ENCODE measurements at places on chromosomes 4 and X.
A peak's percentile ranks its signal among the peaks of the same experiment; 100 is the strongest.

- DNase-seq = no peak
These were observed 369.6 kb upstream of the SLC7A11 start for GRCh38 chr4:138611721-138612120.

GRCh38 chr4:1250527-1250812, 1.5 kb upstream of the CTBP1 start:
- DNase-seq = no peak

DNA sequence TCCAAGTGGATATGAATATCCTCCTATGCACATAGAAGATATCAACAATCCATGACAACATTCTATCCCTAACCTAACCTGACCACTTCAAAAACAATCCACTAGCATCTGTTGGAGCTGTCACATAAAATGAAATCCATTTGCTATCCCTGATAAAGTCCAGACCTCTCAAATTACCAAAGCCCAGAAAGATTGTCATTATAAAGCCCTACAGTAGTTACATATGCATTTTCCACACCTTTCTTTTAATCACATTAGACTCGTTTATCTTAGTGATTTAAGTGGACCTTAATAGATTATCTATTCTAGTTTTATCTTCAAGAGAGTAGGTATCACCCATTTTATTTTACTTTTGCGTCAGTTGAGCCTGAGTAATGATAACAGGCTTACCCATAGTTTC, 30.6 kb downstream of the LDB2 start:
- no peak for DNase-seq

- DNase-seq = no peak
These were observed 5.1 kb downstream of the GRIPAP1 start for GRCh38 chrX:48996969-48997368.

- no peak for DNase-seq
These were observed 2.0 kb upstream of the GPR34 start for GRCh38 chrX:41686788-41687187.

- no peak for DNase-seq
These were observed 228.0 kb downstream of the RASL11B start for GRCh38 chr4:53089936-53090729.

- DNase-seq = no peak
These were observed 1.2 kb downstream of the POU3F4 start for GRCh38 chrX:83509254-83509801.

DNA sequence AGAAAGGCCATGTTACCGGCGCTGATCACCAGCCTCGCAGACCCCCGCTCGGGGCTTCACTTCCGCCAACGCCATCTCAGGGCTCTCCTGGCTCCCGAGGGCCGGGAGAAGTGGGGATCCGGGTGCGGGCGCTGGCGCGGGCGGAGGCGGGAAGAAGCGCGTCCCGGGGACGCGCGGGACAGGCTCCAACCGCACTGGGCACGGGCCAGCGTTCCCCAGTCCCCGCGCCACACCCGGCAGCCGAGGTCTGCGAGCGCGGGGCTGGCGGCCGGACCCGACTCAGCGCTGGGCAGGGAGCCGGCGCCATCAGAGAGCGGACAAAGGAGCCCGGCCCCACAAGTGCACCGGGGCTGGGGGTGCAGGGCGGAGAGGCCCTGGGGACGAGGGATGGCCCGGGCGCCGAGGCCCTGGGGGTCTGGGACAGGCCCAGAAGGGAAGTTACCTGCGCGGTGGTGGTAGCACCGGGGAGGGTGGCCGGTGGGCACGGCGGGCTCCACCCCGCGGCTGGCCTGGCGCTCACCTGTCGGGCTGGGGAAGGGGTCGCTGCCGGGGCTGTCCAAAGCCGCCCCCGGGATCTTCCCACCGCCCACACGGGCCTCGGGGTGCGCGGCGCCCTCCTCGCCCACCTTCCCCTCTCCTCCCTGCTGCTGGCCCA, 449 bp downstream of the CTPS2 start:
- peak; percentile 39 for DNase-seq

DNA sequence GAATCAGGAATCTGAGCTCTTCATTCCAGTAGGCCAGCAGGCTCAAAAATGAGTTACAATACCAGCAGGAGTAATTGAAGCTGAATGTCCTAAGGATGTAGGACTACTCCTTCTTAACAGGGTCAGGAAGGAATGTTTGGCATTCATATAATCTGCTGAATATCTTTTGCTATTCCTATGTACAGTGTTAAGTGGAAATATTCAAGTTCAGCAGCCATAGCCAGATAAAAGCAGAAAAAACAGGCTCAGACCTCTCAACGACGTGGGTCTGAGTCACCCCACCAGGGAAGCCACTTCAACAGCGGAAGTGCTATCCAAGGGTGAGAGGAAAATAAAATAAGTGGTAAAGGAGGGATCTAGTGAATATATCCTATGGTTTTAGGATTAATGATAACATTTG, 577.0 kb downstream of the SPOCK3 start:
- DNase-seq = no peak

DNA sequence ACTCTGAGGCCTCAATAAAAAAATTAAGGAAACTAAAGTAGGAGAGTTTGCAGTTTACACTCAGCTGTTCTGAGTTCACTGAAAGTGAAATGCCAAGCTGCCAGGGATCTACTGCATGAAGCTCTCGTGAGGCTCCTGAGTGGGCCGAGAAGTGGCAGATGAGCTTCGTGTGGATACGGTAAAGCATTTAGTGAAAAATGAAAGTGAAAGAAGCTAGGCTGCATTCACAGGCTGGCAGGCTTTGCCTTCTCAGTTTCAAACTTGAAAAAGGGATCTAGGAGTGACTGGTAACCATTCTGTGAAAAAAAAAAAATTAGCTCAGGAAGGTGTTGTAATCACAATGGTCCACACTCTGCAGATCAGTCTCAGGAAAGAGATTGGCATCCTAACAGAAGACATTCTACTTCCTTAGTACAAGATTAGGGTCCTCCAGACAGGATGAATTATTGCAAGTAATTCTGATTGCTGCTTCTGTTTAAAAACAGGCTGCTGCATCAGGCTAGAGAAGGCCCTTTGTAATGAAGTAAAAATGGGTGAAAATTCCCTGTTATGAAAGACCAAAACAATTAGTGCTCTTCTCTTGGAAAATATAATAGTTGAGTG, 679.9 kb downstream of the RPA4 start:
- no peak for DNase-seq

DNA sequence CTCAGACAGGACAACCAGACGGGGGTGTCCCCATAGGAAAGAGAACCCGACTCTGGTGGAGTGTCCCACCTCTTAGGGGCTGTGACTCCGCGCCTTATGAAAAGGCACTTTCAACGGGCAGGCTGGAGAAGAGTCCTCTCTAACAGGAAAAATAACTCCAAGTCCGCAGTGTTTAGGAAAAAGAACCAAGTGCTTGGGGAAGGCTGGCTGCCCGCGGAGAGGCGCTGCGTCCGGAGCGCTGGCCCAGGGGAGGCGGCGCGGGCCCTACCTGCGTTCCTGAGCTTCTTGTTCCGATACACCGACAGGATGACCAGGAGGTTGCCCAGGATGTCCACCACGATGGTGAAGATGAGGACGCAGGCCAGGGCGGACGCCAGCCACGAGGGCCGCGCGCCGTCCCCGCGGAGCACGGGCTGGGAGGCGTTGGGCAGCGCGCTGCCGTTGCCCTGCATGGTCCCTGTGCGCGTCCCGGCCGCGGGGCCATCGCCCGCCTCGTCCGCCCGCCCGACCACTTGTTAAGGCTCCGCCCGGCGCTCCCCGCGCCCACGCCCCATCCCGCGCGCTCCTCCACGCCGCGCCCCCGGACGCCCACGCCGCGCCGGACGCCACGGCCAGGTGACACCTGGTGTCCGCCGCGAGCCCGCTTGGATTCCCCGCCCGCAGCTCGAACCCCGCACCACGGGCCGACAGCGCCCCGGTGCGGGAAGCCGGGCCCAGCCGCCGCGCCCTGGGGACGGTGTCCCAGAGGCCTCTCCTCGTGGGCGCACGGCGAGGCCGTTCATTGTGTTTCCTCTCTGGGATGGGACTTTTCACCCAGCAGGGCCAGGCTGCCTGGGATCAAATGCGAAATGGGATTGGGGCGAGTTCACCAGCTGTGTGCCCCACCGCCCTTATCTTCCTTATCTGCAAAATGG, at the start of gene MTNR1A:
Gene MTNR1A, minus strand, starts transcription at position 654 of the 914 bp plus-strand sequence. Its CDS starts 202 bp downstream, at position 452.
- DNase-seq = peak; percentile 66

DNA sequence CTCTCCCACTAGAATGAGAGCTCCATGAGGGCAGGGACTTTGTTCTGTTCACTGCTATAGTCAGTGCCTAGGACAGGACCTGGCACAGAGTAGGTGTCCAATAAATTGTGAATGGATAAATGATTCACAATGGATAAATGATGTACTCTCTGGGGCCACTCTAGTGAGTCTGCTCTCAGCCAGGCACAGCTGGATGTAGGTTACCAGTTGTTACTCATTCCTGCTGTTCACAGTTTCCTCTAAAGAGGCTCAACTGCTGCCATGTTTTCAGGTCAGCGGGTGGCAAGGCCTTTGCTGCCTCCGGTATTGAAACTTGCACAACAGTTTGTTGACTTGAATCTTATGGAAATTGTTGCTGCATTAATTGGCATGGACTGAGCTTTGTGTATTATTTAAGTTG, 99.1 kb downstream of the NHSL2 start:
- no peak for DNase-seq

- no peak for DNase-seq
These were observed 14.1 kb upstream of the PAPSS1 start for GRCh38 chr4:107734120-107734519.

DNA sequence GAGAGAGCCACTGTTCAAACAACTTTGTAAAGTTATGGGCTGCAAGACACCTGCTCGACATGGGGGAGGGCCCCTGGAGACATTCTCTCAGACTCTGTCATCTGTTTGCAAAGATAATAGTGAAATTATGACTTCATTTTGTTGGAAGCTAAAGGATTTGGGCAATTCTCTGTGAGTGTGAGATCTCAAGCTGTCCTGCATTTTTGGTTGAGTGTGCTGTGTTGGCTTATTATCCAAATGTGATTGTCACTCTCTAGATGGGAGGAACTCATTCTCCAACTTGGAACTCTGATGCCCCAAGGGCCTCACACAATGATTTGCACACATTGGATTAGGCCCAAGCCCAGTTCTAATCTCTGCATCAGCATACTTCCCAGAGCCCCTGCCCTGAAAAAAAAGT, 63.7 kb downstream of the STK32B start:
- no peak for DNase-seq

DNA sequence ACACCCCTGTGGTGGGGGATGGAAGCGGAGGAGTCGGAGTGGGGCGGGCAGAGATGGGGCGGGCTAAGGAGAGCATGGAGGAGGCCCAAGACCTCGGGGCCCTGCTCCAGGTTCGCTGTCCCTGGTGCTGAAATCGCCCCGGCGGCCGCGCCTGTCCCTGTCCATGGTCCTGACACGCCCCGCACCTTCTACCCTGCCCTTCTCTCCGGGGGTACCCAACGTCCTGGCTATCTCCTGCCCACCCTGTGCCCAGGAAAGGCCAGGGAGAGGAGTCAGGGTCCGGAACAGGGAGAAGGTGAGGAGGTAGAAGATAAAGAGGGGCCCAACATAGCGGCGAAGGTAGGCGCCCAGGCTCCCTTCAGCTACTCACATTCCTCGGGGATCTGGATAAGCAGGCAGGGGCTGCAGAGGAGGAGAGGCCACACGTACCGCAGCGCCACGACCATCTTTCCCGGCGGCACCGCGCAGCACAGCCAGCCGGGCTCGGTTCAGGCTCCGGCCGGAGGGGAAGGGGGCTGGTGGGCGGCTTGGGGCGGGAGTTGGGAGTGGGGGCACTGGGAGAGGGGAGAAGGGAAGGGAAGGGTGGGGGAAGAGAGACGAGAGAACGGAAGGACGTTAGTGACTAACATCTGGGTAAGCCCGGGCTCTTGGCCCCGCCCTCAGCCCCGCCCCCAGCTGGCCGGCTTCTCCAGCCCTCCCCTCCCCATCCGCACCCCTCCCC, 10.4 kb downstream of the L1CAM start:
- DNase-seq = no peak

GRCh38 chr4:74093981-74094623, 4.9 kb downstream of the CXCL2 start:
- no peak for DNase-seq

- DNase-seq = no peak
These were observed 15.0 kb downstream of the BTK start for GRCh38 chrX:101370888-101371504.

DNA sequence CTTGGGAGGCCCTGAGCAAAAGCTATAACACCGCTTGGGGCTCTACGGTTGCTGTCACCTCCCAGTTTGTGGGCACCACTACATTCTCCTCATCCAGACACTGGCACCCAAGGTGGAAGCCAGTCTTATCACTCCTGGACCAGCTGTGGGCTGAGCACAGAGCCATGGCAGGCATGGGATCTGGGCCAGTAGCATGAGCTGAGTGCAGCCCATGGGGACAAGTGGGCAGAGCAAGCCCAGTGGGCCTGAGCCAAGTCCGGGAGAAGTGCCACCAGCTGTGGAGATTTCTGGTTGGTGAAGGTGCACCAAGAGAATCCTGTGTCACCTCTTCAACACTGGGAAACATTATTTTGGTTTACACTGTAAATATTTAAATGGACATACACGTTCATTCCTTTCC, 1013.0 kb downstream of the TECRL start:
- DNase-seq = no peak

DNA sequence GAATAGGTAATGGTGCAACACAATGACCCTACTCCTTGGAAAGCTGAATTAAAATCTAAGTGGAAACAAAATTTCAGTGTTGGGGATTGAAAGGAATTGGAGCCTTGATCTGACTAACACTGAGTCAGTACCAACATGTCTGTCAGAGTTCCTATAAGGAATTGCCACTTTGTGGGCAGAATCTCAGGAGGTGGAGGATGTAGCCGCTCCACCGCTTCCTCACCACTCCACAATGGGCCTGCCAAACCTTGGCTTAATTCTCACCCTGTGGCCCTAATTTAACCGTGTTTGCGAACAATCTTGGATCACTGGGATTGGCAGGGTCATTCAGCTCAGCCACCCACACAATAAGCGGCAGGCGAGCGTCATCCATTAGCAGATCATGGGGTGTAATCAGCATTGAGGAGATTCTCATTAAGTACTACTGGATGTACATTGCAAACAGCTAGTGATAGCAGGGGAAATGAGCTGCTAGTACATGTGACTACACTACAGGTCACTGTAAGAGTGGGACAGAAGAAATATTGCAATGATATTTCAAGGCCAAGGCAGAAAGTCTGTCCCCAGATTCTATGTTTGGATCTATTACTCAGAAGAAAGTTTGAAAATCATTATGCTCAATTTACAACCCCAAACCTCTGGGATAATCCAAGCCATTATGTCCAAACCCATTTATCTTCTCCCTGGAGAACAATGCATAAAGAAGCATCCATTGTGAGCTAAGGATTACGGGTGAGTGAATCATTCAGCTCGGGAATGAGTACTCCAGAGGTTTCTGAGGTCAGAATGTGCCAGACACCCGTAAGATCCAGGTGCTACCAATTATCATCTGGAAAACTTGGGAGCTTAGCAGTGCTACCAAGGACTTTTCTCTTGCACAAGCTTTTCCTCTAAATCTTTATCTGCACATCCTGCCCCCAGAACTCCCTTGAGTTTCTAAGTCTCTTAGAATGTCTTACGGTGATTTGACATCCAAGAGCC, 5.8 kb downstream of the SRPX start:
- DNase-seq = no peak

DNA sequence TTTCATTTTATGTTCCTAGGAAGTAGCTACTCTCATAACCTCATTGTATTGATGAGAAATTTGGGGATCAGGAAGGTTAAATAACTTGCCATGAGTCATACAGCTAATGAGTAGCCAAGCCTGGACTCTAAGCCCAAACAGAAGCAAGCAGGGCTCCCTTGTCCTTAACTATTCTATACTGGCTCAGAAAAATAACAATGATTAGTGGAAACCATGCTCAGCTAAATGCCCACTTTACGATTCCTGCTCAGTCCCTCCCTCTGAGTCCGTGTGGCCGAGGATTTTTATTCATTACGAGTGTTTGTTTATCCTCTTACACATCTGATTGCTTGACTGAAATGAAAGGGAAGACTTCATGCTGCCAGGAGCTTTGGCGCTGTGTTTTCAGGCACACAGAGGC, 100.9 kb downstream of the SLC34A2 start:
- DNase-seq = no peak
